ENCODE measurements at places on chromosomes 2 and 18.

GRCh38 chr2:23636426-23636825 is 251.4 kb downstream of the KLHL29 start:
- no peak for DNase-seq

DNA sequence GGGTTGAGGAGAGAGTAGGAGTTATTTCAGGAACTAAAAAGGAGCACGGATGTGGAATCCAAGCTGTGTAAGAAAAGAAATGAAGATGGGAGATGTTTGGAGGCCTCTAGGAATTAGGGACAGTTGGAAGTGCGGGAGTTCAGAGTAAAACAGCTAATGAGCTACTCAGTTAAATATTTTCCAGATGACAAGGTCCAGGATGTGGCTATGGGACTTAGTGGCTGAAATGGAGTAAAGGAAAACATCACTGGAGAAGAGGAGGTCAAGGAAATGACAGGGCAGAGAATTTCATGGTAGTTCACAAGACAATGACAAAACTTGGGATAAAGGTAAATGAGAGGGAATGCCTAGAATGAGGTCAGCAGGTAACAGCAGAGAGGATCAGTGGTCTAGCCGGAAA is 13.0 kb downstream of the GPR155 start:
- no peak for DNase-seq

DNA sequence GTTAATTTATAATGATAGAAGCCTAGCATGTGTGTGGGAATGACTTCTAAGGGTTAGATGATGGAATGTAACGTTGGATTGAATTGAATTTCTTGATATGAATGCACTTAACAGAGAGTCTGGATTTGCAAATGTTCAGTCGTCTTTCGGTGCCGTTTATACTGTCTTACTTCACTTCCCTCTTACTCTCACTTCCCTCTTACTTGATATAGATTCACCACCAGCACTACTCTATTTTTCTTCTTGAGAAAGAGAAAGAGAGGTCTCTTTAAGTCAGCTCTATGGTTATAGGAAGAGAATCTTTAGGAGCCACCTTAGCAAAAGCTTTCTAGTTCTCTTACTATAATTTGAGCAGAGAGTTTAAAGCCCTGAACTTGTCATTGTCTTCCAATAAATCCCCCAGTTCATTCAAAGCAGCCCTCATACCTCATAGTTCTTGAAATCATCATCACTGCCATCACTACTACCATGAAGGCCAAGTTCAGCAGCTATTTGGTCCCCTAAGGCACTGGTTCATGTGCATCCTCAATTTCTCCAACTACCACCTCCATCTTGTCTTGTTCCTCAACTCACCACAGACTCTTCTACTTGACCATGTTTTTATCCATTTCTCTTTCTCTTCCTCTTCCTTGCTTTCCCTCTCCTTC is 501.7 kb upstream of the TCF4 start:
- no peak for DNase-seq

- DNase-seq = no peak
Measured at GRCh38 chr2:169768262-169768995, 30.2 kb upstream of the SSB start.

- no peak for DNase-seq
Measured at GRCh38 chr18:62880673-62881364, 165.5 kb downstream of the PHLPP1 start.

DNA sequence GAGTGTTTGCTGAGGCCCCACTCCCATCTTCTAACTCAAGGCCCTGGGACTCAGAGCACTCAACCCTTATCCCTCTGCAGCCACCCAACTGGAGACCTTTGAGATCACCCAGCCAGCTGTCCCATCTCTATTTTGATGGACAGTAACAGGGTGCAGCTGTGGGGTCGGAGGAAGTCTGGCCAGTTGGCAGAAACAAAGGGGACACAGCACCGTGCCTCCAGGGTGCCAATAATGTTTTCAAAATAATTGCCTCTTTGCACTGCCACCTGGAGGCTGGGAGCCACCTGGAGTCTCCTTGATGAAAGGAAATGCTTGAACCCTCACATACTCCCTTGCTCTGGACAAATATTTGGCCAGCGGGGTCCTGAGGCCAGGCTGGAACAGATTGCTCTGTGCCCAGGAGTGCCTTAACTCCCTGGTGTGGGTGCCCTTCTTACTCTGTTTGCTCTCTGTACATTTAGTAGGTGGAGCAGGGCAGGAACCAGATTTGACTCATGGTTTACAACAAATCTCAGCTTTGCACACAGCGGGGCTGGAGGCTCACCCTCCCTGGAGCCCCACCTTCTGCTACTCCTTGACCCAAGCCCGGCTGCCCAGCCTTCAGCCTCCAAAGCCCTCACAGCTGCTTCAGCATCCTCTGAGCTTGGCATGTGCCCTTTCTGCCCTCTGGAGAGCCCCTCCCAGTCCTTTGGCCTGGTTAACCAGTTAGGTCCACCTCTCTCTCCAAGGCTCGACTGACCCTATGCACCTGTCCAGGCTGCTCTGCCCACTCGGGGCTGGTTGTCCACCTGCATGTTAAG is 17.2 kb downstream of the MAL start:
- no peak for DNase-seq

DNA sequence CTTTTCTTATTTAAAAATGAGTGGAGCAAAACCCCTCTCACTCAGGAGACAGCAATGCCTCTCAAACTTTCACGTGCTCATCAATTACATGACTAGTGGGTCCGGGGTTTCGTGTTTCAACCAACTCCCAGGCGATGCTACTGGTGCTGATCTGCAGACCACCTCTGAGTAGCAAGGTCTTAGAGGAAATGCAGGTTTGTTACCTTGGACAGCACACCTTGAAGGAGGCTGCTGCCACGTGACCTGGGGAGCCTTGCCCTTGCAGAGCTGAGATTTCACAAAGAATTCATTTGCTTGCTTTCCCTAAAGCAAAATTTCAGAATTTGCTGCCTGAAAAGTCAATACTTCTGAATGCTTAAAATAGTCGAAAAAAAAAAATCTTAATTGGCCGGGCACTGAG is 32.4 kb downstream of the SMIM21 start:
- no peak for DNase-seq

DNA sequence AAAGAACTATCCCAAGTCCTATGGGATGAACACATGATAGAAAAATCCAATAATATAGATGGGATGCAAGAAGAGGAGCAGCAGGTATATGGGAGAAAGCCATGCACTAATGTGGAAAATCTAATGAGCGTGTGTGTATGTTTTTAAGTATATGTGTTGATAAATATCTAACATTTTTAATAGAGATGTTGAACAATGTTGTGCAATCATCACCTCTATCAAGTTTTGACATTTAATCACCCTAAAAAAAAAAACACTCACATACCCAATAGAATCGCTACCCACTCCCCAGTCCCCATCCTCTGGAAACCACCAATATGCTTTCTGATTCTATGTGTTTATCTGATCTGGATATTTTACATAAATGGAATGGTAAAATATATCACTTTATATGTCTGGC is 983.7 kb downstream of the SUCLG1 start:
- no peak for DNase-seq

- DNase-seq = no peak
Measured at GRCh38 chr2:32591669-32592463, 36.0 kb upstream of the TTC27 start.

DNA sequence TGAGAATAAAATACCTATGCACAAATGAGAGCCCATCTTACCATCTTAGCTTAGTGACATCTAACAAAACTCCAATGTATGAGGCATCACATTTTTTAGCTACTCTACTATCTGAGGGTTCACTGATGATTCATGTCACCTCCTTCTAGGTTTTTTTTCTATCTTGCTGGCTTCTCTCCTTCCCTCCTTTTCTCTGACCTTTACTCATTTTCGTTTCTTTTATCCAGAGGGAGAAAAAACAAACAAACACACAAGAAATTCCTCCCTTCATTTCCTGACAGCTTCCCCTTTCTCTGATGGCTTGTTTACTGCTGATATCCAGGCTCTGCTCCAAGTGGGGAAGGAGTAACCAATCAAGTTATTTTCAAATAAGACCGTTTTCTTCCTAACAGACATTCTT is 115.1 kb downstream of the UBE2E3 start:
- DNase-seq = no peak

GRCh38 chr2:178208336-178208735 is 14.0 kb downstream of the OSBPL6 start:
- no peak for DNase-seq
